ENCODE measurements at places on chromosomes 16 and 17. TPM values are rescaled to one million over a fixed set of nuclear protein-coding genes. Genes with fewer than 3 reads are reported as not detected.

Gene MIEN1
- 36.6 TPM for total RNA-seq

Gene KCNJ18
- not detected for total RNA-seq

Gene HIGD1B
- not detected for total RNA-seq

Gene PRSS33
- total RNA-seq: not detected

Gene TNRC6C
- total RNA-seq: 5.4 TPM

Gene KRTAP4-3
- total RNA-seq: not detected

Gene BRICD5
- total RNA-seq: 5.3 TPM

GRCh38 chr17:73759324-73759723 is 115.1 kb upstream of the SDK2 start:
- no peak for DNase-seq
- no peaks in the 10 kb centered on the region for H3K27me3 ChIP-seq
- no peaks in the 10 kb centered on the region for H3K4me1 ChIP-seq
- H3K27ac ChIP-seq: no peak overlapping the region

- H3K36me3 ChIP-seq: no peaks in the 10 kb centered on the region
- peaks cover 14% of the 10 kb centered on the region for H3K4me1 ChIP-seq
- no peaks in the 10 kb centered on the region for H3K27me3 ChIP-seq
- H3K4me3 ChIP-seq: no peak overlapping the region
Measured at GRCh38 chr17:40914075-40914855, 23.2 kb downstream of the KRT23 start.

- no peaks in the 10 kb centered on the region for H3K4me1 ChIP-seq
- no peak overlapping the region for H3K27ac ChIP-seq
- no peak for DNase-seq
- H3K36me3 ChIP-seq: peaks cover 31% of the 10 kb centered on the region
- no peaks in the 10 kb centered on the region for H3K27me3 ChIP-seq
Measured at GRCh38 chr17:47604598-47604927, 45.2 kb upstream of the KPNB1 start.

DNA sequence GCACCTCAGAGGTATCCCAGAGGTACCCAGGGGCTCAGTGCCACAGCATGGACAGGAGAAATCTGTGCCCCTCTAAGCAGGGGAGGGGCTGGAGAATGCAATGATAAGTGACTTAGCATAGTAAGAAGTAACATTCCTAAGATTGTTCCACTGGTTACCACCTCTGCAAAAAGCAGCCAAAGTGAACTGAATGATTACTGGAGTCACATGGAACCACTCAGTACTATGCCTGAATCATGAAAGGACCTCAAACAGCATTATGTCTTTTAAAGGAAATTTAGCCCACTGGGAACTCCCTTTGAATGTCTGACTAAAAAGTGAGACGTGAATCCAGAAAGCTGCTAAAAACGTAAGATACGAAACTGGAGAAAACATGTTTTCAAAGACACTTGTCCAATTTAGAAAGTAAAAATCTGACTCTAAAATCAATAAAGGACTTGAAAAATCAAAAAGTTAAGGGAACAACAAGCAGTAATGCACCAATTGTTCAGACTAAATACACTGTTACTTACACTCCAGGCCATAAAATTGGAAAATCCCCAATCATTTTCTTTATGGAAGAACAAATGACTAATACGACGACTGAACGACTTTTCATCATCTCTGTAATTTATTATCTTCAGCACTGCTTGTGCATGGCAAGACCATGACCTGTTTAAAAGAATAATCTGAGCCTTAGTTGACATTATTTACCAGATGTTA is 38.6 kb downstream of the LITAFD start:
- H3K36me3 ChIP-seq: peaks cover 30% of the 10 kb centered on the region
- H3K4me3 ChIP-seq: no peak overlapping the region
- peak overlapping the region; percentile 29 for H3K27ac ChIP-seq
- DNase-seq: no peak
- peaks cover 26% of the 10 kb centered on the region for H3K4me1 ChIP-seq
- H3K27me3 ChIP-seq: no peaks in the 10 kb centered on the region

DNA sequence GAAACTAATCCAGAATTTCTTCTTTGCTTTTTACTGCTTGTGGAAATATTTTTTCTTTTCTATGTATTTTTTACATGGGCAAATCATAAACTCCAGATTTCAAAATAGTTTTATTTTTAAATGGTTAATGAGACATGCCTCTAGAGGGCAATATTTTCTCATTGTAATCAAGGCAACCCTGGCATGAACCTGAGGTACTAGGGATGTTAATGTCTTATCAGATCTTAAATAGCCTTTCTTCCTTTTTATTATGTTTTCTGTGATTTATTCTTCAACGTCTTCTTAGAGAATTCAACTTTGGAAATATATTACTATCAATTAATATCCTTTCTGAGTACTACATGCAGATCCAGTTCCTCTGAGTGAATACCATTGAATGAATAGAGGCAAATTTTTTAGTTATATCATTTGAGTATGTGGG is 324.7 kb downstream of the BCAS3 start:
- no peak for DNase-seq
- H3K4me3 ChIP-seq: no peak overlapping the region
- no peak overlapping the region for H3K27ac ChIP-seq
- no peaks in the 10 kb centered on the region for H3K4me1 ChIP-seq
- no peaks in the 10 kb centered on the region for H3K36me3 ChIP-seq

DNA sequence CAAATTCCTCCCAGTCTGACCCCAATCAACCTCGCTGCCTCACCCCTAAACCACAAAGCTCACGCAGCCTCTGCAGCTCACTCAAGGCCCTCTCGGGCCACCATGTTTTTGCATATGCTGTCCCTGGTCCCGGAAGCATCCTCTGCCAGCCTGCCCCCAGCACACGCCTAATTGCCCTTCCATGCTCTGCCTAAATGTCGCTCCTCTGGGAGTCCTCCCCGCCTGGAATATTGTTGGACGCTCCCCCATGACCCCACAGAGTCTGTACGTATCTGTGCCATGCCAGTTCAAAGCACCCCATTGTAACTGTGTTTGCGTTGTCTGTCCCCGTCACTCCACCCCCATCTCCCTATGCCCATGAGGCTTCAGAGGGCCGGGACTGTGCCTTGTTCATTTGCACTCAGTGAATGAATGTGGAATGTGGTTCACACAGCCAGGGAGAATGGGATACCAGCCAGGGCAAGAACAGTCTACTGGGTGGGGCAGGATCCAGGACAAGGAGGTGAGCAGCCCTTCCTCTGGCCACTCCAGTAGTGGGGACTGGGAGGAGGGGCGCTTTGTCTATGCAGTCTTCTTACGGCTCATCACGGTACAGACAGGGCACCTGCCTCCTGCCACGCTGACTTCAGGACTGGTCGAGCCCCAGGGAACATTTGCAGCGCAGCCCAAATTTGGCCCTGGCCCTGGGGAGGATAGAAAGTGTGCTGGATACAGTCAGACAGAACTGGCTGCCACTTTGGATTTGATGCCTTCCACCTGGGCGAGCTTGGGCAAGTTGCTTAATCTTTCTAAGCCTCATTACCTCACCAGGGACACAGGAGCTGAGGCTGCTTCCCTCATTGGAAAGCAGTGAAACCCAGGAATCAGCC is 48.5 kb downstream of the NOS2 start:
- no peak for DNase-seq
- no peaks in the 10 kb centered on the region for H3K27me3 ChIP-seq
- H3K4me1 ChIP-seq: peaks cover 1% of the 10 kb centered on the region
- H3K27ac ChIP-seq: no peak overlapping the region
- H3K36me3 ChIP-seq: no peaks in the 10 kb centered on the region

GRCh38 chr17:80116276-80116920 is 15.0 kb downstream of the GAA start:
- H3K4me1 ChIP-seq: no peaks in the 10 kb centered on the region
- H3K27me3 ChIP-seq: no peaks in the 10 kb centered on the region
- no peak overlapping the region for H3K27ac ChIP-seq
- H3K4me3 ChIP-seq: no peak overlapping the region
- DNase-seq: no peak

DNA sequence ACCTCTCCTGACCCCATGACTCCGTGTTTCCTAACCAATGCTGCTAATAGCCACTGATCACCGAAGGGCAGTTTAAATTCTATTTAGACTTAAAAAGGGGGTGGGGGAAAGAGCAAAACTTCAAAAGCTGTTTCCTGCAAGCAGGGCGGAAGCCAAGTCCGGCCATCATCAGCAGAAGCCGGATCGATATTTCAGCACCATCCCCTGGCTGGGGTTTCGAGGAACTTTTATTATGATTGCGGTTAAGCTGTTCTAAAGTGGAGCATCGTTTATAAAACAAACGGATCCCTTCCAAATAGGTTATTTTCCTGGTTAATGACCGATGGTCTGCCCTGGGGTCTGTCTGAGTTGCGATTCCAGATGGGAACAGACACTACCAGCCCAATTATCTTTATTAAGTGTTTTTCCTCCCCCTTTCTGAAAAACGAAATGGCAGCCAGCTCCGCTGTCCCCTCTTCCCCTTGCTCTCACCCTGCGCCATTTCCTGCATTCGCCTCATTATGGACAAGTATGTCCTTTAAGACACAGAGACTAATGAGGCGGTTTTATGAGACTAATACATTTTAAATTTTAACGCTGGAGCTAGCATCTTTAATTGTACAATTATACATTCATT is 76.1 kb upstream of the IRX3 start:
- H3K4me1 ChIP-seq: no peaks in the 10 kb centered on the region
- no peak overlapping the region for H3K27ac ChIP-seq
- no peak for DNase-seq

DNA sequence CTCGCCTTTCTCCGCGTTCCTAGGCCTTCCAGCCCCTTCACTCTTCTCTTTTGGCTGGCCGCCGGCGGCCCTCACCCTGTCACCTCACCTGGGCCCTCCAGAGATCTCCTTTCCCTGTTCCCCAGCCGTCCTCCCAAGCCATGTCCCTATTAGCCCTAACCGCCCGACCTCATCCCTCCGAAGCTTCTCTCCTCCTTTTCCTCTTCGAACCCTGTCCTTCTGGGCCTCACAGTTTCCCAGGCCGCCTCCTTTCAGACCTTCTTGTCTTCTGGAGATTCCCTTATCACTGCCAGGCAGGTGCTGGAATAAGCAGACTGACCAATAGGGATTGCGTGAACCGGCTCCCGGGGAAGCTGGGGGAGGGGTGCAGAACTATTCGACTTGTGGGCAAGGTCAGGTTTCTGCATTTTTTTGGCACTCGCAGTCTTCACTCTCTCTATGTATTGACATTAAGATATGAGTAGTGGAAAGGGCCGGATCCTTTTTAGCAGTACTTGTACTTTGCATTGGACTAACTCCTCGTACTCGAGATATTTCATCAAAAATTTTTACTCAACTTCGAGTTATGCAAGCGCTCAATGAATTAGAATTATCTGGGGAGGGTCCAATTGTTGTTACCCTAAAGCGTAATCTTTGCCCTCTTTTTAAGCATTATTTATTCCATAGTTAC is 690 bp downstream of the RHOT1 start:
- peak overlapping the region; percentile 95 for H3K4me3 ChIP-seq
- H3K27me3 ChIP-seq: no peaks in the 10 kb centered on the region
- no peak for DNase-seq
- H3K36me3 ChIP-seq: no peaks in the 10 kb centered on the region
- H3K4me1 ChIP-seq: peaks cover 4% of the 10 kb centered on the region

- H3K4me1 ChIP-seq: no peaks in the 10 kb centered on the region
- no peak for DNase-seq
- no peaks in the 10 kb centered on the region for H3K36me3 ChIP-seq
- no peak overlapping the region for H3K4me3 ChIP-seq
- no peak overlapping the region for H3K27ac ChIP-seq
Measured at GRCh38 chr17:55735731-55736405, 13.2 kb upstream of the TMEM100 start.

- H3K36me3 ChIP-seq: no peaks in the 10 kb centered on the region
- no peaks in the 10 kb centered on the region for H3K27me3 ChIP-seq
- no peak overlapping the region for H3K27ac ChIP-seq
- no peak overlapping the region for H3K4me3 ChIP-seq
Measured at GRCh38 chr16:73233329-73233765, 185.4 kb upstream of the ZFHX3 start.

Measured in GM12878 (cell line).